WTC11 (cell line): ENCODE measurements at places on chromosomes 3 and 15. TPM values are rescaled to one million over a fixed set of nuclear protein-coding genes. Genes with fewer than 3 reads are reported as not detected.
A peak's percentile ranks its signal among the peaks of the same experiment; 100 is the strongest.

DNA sequence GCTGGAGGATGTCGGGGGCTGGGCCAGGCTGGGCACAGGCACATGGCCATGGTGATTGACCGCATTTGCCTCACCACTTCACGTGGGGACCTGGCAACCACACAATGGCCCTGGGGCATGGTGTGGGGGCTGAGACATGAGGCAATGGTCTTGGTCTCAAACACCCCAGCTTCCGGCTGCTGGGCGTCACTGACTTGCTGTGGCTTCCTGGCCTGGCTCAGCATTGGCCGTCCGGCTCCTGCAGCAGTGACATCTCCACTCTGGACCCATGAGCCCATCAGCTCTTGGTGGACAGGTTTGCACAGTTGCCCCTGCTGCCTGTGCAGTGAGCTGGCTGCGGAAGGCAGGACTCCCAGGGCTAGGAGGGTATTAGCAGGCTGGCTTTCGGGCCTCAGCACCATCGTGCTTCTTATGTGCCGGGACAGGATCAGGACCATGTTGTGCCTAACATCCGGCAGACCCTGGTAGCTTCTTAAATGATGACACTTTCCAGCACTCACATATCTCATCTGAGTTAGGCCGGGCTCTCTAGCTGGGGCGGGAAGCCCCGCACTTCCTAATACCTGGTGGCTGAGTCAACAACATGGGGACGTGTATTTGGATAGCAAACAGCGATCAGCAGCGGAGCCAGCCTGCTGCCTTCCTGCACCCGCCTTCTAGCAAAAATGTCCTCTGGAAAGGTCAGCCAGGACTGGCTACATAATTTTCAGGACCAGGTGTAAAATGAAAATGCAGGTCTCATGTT lies 34.1 kb downstream of the ZNF710 start:
- no peak for DNase-seq

GRCh38 chr15:31331389-31331788 lies 4.8 kb downstream of the KLF13 start:
- DNase-seq = no peak

- peak; percentile 88 for DNase-seq
Observed at GRCh38 chr15:89971592-89971997, 29.5 kb upstream of the ZNF710 start.

DNA sequence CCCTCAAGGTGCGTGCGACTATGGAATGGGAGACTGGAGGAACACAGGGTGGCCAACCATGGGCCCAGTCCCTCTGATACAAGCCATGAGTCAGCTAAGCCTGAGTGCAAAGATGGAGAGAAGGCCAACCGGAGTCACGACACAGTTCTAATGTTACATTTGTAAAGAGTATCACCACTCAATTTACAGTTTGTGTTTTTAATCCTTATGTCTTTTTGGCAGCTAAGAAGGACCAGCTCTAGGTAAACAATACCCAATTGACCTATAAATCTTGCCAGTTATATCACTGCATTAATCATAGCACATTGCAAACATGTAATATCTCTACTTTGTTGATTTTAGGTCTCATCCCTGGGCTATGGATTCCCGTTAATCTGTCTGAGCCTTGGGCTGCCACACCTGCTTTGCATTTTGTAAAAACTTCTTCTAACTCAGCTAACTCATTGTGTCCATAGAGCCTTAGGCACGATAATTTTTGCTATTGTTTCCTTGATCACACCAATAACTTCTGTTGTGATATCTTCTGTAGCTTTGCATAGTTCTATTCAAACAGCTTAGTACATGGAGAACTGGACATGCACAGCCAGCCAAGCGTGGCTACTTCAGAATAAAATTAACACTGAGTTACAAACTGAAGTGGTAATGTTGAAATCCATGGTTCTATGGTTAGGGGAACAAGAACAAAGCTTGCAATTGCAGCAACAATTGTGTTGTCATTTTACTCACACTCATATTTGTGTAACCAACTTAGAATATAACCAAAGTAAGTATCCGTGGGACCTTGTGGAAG lies 50.3 kb downstream of the LSM3 start:
- DNase-seq = no peak

DNA sequence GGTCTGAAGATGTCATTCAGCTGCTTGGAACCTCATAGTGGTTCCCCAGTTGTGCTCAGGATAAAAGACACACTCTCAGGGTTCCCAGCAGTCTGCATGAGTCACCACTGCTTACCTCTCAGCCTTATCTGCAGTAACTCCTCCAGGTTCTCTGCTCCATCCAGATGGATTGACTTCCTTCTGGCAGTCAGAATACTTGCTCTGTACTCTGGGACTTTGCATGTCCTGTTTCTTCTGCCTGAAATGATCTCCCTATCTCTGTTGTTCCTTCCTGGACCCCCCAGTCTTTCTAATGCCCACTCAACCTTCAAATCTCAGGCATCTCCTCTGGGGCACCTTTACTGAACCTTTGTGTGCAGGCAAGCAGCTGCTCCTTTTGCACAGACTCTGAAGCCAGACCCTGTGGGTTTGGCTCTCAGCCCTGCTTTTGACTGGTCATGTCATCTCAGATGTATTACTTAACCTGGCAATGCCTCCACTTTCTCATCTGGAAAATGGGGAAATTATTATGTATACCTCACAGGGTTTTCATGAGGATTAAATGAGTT lies 38.4 kb downstream of the ITPR1 start:
- no peak for DNase-seq

DNA sequence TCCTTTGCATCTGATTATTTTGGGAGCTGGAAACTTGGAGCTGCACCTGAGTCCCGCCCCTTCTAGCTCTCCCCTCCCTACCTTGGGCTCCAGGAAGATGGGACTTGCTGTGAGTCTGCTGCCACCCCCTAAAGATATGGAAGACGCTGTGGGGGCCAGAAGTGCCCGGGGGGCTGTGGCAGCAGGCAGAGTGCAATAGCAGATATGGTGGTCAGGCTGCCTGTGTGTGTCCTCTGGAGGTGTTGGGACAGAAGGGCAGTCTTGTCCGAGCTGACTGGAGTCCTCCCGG lies 485 bp downstream of the PAK6 start:
- no peak for DNase-seq

GRCh38 chr3:109985943-109986555 lies 648.7 kb upstream of the DPPA4 start:
- DNase-seq = no peak

DNA sequence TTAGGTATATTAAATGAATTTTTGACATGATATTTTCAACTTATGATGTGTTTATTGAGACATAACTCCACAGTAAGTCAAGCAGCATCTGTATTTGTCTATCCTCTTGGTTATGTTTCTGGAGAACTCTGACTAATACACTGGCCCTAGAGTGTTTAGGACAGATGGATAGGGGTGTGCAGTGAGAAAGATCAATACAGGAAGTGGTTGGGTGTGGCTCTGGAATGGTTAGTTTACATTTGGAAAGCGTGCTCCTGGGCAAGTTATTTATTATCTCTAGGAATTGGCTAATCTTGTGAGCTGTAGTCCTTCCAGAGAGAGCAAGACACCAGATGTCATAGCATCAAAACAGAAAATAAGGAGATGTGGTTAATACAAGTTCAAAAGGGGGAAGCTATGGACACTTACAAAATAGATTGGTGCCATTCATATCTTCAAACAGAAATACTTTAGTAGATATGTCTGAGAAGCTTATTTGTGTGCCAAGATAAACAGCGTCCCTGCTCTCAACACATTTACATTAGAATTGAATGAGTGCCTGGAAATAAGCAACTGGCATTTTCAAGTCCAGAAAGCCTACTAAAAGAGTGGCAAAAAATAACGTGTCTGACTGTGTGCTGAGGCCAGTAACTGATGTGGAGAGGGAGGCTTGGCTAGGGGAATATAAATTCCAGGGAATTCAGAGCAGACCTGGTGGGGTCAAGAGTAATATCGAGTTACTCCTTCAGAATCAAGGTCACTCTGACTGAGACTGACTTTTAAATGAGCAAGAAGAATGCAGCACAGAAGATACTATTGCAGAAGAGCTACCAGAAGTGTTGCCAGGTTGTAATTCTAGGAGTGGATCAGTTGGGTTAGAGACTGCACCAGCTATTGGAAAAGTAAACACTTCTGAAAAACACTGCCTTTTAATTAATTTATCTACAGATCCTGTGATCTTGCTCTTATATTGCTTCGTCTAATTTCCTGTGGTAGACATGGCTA lies 33.4 kb upstream of the PLAAT1 start:
- DNase-seq = no peak

GRCh38 chr3:55305696-55306485 lies 181.2 kb downstream of the WNT5A start:
- DNase-seq = no peak

- peak; percentile 83 for DNase-seq
Observed at GRCh38 chr15:90126596-90127435, 24.5 kb upstream of the IDH2 start.

DNA sequence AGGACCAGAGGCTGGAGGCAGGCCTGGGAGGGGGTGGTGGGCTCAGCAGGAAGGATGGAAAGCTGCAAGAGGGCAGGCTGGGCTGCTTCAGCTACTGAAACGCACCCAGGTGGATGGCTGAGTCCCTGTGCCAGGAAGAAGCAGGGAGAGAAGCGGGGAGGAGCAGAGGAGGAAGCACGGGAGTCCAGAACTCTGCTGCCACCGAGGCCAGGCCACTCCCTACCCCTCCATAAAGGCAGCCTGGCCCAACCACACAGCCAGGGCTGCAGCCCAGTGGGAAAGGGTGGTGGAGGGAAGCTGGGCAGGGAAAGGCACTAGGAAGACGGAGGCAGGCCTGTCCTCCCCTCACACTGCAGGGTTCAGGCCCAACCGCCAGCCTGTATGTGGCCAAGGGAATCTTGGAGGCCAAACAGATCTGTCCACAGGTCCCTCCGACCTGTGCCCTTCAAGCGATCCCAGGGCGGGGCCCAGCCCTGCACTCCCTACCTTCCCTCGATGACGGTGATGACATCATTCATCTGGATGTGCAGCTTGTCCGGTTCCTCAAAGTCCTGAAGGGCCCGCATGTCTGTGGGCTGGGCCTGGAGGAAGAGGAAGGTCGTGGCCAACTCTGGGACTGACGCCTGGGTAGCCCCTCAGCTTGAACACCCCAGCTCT lies 30.5 kb downstream of the TNK2 start:
- no peak for DNase-seq

GRCh38 chr15:40310001-40310959 lies 2.5 kb upstream of the PLCB2 start:
- peak; percentile 85 for DNase-seq

GRCh38 chr15:90349072-90349471 lies 3.0 kb upstream of the ZNF774 start:
- DNase-seq = no peak

- DNase-seq = no peak
Observed at GRCh38 chr15:41928637-41929620, 35.1 kb upstream of the SPTBN5 start.

SLC6A20 gene
- 0.16 to 0.27 TPM (median 0.26 TPM) in 3 replicates for total RNA-seq

HRG gene
- 0.11 to 0.24 TPM (median 0.11 TPM) in 3 replicates for total RNA-seq

LDHAL6B gene
- not detected in 3 replicates for total RNA-seq

MAPKBP1 gene
- total RNA-seq = 11.0 to 14.5 TPM (median 12.9 TPM) in 3 replicates

CD96 gene
- total RNA-seq = 0.33 to 0.94 TPM (median 0.50 TPM) in 3 replicates
